ENCODE measurements at places on chromosomes 7 and 10.
A peak's percentile ranks its signal among the peaks of the same experiment; 100 is the strongest.

DNA sequence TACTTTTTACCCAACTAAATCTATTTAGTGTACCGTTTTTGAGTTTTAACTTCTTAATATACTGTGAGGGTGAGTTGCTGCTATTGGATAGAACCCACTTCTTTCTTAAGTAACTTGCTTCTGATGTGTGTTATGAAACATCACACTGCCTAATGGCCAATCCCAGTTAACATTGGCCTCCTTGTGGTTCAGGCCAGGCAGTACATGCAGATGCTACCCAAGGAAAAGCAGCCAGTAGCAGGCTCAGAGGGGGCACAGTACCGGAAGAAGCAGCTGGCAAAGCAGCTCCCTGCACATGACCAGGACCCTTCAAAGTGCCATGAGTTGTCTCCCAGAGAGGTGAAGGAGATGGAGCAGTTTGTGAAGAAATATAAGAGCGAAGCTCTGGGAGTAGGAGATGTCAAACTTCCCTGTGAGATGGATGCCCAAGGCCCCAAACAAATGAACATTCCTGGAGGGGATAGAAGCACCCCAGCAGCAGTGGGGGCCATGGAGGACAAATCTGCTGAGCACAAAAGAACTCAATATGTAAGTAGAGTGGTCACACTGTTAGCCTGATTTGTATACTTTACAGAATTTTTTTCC is 39.7 kb downstream of the TES start:
- DNase-seq = peak; percentile 32

DNA sequence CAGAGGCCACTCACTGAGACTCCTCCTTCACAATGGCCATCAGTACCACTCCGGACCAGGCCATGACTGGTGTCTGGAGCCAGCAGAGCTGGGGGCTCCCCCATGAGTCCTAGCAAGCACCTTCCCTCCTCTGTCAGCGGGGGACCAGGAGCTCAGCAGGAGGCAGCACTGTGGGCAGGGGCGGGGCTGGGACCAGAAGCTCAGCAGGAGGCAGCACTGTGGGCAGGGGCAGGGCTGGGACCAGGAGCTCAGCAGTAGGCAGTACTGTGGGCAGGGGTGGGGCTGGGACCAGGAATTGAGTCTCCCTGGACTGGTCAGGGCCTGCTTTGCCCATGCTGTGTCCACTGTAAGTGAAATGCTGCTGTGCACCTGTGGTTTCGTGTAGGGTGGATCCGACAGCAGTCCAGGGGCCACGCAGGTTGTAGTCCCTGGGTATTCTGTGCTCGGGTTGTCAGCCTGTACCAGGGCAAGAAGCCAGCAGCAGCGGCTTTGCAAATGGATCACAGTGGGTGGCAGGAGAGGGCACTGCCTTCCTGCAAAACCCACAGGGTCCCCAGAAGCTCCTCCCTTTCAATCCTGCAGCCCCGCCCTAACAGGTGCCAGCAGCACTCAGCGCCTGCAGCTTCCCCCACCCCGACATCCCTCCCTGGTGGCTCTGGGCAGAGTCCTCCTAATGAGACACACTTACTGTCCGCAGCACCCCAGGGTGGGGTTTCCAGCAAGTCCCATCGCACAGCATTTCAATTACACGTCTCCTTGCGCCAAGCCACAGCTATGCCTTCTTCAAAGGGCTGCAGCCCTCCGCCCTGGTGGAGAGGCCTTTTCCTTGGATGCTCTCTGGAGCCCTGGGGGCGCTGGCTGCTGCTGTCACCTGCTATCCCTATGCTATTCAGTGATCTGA is 220.5 kb downstream of the TCERG1L start:
- no peak for DNase-seq

DNA sequence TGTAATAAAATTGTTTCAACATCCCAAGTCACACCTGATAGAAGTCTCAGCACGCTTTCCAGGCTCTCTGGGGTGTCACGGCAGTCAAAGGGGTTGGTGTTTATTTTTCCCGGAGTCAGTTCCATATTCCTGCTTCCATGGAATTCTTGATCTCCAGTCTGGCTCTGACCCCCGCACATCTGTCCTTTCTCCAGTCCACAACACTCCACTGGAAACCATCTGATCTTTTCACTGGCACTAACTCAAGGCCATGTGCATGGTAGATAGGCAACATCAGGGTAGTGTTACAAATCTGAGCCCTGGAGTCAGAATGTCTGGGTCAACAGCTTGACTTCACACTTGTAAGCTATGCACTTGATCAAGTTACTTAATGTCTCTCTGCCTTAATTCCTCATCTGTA is 176.2 kb downstream of the WDR11 start:
- no peak for DNase-seq

DNA sequence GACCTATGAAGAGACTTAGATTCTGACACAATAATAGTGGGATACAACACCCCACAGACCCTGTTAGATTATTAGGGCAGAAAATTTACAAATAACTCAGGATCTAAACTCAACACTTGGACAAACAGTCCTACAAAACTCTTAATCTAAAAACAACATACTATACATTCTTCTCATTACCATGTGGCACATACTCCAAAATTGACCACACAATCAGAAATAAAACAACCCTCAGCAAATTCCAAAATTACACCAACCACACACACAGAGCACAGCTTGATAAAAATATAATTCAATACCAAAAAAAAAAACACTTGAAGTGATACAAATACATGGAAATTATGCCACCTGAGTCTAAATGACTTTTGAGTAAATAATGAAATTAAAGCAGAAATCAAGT is 7.8 kb downstream of the ZNF680 start:
- DNase-seq = no peak

DNA sequence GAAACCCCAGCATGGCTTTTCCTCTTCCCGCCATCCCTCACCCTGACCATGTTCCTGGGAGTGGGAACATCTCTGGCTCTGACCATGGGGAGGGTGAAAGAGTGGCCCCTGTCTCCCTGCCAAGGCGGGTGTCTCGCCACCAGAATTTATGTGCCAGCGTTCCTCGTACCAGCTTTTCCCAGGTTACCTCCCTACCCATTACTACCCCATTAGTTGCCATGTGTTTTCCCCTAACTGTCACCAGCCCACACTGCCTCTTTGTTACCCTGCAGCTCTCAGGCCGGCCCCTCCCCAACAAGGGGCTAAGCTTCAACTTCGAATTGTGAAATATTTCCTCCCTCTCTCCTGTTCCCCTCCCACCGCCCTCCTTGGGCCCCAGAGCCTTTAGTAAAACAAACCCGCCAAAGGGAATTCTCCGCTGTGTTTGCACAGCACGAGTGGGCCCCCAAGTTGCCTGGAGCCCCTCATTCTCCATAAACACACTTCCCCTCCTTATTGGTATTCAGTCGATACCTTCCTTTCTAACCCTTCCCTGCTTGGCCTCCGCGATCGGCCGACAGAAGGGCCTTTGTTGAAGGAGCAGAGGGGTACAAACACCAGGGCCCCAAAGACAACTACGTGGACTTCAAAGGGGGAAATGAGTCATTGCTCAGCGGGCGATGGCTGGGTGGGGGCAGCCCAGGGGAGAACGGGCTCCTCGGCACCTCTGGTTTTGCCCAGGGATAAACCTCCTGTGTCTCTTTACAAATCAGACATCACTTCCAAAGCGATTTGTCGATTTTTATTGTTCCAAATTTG is 45.5 kb downstream of the SLIT1 start:
- DNase-seq = no peak

DNA sequence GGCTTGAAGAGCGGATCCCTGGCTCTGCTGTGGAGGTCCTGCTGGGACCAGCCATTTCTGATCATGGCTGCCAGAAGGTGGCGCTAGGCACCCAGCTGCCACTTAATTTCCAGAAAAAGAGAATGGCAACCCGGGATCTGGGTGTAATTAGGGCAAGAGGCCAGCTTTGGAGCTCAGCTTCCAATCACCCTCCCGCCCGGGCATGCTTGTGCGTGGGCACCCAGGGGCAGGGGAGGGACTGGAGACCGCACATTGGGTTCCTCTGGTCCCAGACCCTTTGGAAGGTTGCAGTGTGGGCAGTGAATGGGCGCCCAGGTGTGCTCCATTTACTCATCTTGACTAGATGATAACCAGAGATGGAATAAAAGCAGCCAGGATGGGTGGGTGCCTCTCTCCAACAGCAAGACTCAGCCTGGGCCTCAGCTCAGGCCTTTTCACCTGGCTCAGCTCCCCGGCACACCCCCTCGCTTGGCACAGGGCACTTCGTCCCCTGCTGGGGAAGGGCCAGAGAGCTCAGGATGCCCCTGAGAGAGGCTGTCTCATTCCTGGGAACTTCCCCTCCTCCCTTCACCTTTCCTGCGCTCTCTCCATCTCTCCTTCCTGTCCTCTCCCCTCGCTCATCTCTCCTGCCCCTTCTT is 14.7 kb downstream of the FAM241B start:
- no peak for DNase-seq

DNA sequence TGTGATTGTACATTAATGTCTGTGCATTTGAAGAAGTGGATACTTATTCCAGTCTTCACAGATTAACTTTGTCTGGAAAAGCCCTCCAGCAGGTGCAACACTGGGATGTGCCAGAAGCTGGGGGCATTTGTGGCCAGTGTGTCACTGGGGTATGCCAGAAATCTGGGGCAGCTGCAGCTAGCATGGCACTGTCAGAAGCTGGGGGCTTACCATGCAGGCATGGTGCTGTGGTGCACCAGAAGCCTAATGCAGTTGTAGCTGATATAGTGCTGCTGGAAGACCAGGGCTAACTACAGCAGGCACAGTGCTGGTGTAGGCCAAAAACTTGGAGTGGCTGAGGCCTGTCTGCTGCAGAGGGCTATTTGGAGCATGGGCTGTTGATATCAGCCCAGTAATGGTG is 270.1 kb downstream of the STK31 start:
- no peak for DNase-seq

DNA sequence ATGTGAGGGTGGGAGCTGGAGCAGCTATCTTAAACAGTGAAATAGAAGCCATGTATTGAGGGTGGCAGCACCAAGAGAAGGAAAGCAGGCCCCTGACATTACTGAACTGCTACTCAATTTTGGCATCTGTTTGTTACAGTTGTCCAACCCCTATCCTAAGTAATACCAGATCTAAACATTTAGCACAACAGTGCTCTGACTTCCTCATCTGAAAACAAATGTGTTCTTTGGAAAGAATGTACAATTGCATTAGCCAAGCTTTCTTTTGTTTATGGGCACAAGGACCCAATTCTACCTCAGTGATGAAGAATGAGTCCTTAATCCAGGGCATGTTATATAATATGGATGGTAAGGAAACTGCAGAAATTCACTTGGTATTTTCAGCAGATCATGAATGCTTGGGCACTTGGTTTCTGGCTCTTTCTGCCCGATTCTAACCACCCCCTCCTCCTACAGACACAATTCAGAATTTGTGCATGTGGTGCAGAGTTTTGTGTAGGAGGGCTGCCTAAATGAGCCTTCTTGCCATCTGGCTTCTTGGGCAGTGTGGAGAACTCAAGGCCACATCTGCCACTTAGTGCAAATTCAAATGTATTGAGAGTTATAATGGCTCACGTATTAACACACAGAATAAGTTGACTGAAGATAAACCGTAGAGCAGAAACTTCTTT is 36.9 kb upstream of the KMT2E start:
- DNase-seq = no peak

DNA sequence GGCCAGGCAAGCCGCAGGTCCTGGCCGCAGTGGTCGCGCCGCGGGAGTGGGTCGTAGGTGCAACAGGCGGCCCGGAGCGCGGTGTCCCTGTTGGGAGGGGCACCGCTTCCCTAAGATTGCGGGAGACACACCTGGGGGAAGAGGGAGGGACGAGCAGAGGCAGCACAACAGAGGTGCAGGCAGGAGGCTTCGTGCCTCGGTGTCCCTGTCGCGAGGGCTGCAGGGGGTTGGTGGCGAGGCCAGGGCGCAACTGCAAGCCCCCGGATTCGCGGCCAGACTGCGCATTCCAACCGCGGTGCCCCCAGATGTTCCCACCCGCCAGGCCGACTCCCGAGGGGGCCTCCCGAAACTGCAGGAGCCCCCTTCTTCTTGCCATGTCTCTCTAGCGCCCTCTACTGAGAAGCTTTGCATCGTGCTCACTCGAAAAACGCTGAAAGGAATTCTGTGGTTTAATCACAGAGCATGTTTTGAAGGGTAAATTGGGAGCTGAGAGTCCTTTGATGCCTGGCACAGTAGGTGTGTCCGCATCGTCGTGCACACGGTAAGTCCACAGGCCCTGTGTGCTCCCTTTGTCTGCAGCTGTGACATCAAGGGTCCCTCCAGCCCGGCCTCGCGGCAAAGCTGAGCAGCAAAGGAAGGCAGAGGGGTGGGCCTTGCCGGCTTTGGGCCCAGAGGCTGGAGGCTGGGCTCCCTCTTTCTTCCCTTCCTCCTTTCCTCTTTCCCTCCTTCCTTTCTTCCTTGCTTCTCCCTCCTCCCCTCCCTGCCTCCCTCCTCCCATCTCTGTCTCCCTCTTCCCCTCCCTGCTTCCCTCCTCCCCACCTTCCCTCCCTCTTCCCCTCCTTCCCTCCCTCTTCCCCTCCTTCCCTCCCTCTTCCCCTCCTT is 6.2 kb upstream of the MBL2 start:
- DNase-seq = no peak

GRCh38 chr10:19815731-19816410 is 361 bp upstream of the PLXDC2 start:
- DNase-seq = no peak

DNA sequence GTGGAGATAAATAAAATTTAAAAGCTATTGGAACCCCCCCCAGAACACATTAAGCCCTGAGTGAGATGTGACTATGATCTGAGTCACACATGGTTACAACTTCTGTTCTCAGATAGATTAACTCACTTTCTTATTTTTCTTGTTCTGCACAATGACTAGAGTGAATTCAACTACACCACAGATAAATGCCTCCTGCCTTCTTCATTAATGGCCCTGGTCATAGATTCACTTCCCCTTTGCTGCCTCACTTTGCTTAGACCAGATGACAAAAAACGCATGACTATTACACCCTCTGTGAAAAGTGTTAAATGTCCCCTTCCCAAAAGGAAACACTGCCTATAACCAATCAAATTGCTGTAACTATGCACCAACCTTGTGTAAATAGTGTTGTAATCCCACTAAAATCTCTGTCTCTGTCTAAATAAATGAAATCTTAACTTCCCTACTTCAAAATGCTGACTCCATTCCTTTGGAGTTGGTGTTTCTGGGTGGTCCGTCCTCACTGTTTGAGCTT is 49.4 kb downstream of the AKR1D1 start:
- DNase-seq = no peak

DNA sequence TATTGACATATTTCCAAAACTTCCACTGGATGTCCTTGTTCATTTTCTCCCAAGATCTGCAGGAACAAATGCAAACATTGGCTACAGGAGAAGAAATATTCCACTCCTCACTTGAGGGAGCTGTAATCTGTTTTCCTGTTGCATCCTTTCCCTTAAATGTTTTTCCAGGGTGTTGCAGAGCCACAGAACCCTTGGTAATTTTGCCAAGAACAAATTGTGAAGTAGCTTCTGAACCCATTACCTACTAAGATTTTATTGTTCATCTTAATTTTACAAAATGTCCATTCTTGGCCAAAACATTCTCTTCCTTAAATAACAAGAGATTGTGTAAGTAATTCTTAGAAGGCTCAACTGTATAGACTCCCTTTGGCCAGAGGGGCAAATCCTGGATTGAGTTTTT is 177.0 kb downstream of the GNAT3 start:
- DNase-seq = no peak

DNA sequence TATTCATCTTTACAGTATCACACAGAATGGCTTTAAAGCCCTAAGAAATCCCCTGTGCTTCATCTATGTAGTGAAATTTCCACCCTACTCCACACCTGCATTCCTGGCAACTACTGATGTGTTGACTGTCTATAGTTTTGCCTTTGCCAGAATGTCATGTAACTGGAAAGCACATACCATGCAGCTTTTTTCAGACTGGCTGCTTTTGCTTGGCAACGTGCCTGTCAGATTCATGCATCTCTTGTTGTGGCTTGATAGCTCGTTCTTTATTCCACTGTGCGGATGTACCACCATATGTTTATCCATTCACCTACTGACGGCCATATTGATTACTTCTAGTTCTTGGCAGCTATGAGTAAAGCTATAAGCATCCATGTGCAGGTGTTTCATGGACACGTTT is 30.6 kb downstream of the RBM17 start:
- no peak for DNase-seq

All from HL-60 (cell line).